ENCODE measurements at places on chromosomes 1 and 21.
A peak's percentile ranks its signal among the peaks of the same experiment; 100 is the strongest.

DNA sequence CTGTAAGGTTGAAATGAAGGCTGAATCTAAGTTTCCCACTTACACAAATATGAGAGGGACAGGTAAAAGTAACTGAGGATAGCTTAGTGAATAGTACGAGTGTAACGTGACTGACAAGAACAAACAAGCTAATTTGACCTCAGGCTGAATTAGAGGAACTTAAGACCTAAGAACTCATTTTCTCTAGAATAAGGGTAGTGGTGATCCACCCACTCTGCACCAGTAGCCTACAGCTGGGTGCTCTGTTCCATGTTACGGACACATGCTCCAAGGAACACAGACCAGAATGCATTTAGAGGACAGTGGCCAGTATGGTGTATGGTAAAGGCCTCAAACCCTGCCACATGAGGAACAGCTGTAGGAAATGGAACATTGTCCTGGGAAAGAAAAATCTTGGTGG is 14.9 kb upstream of the TMEM9 start:
- no peak for DNase-seq

- DNase-seq: no peak
These were observed 1.7 kb downstream of the WNT9A start for GRCh38 chr1:227945891-227946623.

- DNase-seq: peak; percentile 22
These were observed at the start of gene TGFB2 for GRCh38 chr1:218344814-218345672. TGFB2 (plus strand) TSS chr1:218345336; CDS start chr1:218346702, 1,366 bp downstream.

- no peak for DNase-seq
These were observed 1.2 kb upstream of the LHX9 start for GRCh38 chr1:197915862-197916499.
